ENCODE measurements at places on chromosomes 4 and X. TPM values are rescaled to one million over a fixed set of nuclear protein-coding genes. Genes with fewer than 3 reads are reported as not detected.

Gene SSX2B
- not detected for total RNA-seq

Gene FAM90A26
- not detected for total RNA-seq

Gene SRPK3
- 0.14 TPM for total RNA-seq

Gene ENPP6
- not detected for total RNA-seq

Gene SHROOM2
- 14.1 TPM for total RNA-seq

Gene CSAG2
- not detected for total RNA-seq

Gene FABP2
- not detected for total RNA-seq

Gene PNMA5
- not detected for total RNA-seq

Gene CXorf51A
- not detected for total RNA-seq

Gene NAP1L3
- total RNA-seq: not detected

Gene P2RY8
- total RNA-seq: not detected

Gene HTR2C
- not detected for total RNA-seq

Gene CFAP299
- total RNA-seq: not detected

Gene ADGRG4
- not detected for total RNA-seq

Gene CT45A5
- total RNA-seq: not detected

Gene WWC2
- total RNA-seq: 38.7 TPM

Gene BRS3
- total RNA-seq: not detected

Gene EVC2
- not detected for total RNA-seq

Gene MYOZ2
- total RNA-seq: not detected

Gene SULT1E1
- total RNA-seq: 2.4 TPM

Gene AKAP14
- total RNA-seq: not detected

Gene NUP62CL
- 18.0 TPM for total RNA-seq

Gene SERTM2
- not detected for total RNA-seq

Gene TMPRSS11B
- total RNA-seq: not detected

Gene PPEF2
- not detected for total RNA-seq

Gene TCEAL7
- not detected for total RNA-seq

Gene FRG2
- not detected for total RNA-seq

Gene HSD17B11
- 50.5 TPM for total RNA-seq

Gene SLC49A3
- 0.40 TPM for total RNA-seq

Gene TMPRSS11E
- not detected for total RNA-seq

Gene GABRA4
- total RNA-seq: not detected

Gene YY2
- 4.7 TPM for total RNA-seq

Gene OPRPN
- total RNA-seq: not detected

Gene ADH1B
- not detected for total RNA-seq

Gene ADH7
- not detected for total RNA-seq

Gene KLB
- 0.09 TPM for total RNA-seq

Gene BLTP1
- 27.3 TPM for total RNA-seq

Gene TACR3
- not detected for total RNA-seq

Gene NMU
- 4.1 TPM for total RNA-seq

Gene GASK1B
- total RNA-seq: 1.4 TPM

Gene GPR119
- total RNA-seq: not detected

Gene BEX1
- total RNA-seq: 12.9 TPM

Gene KLHL4
- total RNA-seq: not detected

Gene SSX1
- total RNA-seq: not detected

Gene OTC
- not detected for total RNA-seq

Gene CENPU
- 79.2 TPM for total RNA-seq

Gene SORBS2
- total RNA-seq: 52.8 TPM

Gene NR3C2
- total RNA-seq: 14.5 TPM

Gene EXOC1L
- total RNA-seq: not detected

Gene GRIA3
- total RNA-seq: not detected

Gene MAGEE2
- total RNA-seq: not detected

Gene NUP54
- total RNA-seq: 33.9 TPM

Gene CT45A2
- not detected for total RNA-seq

Gene PDGFRA
- not detected for total RNA-seq

Gene MTM1
- total RNA-seq: 12.7 TPM

Gene PAGE2B
- not detected for total RNA-seq

Gene GAGE10
- not detected for total RNA-seq

Gene IGFBP7
- 20.6 TPM for total RNA-seq

Gene AIFM1
- total RNA-seq: 52.7 TPM

Measured in Calu3 (cell line).